ENCODE measurements at places on chromosomes 13 and 19.

DNA sequence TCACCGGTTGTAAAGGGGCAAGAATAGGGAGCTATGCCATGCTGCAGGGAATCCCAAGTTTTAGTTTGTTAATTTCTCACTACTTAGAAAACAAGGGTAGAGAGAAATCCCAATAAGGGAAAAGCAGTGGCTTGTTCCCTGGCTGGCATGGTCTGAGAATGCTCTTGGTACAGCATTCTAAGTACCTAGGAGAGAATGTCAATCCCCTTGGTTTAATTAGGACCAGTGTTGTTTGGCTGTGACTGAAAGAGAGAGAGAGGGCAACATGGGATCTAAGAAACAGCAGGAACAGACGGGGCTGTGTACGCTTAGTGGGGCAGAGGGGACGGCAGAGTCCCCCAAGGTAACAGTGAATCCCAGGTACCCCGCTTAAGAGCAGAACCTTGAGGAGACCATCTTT, 228.8 kb downstream of the PCDH9 start:
- no peak for DNase-seq

- DNase-seq, result no peak
Observed at GRCh38 chr19:48271531-48272151, 1.8 kb downstream of the ZNF114 start.

GRCh38 chr13:95494082-95494681, 58.3 kb upstream of the CLDN10 start:
- no peak for DNase-seq

- DNase-seq, result no peak
Observed at GRCh38 chr19:2235381-2236063, 607 bp downstream of the PLEKHJ1 start.

DNA sequence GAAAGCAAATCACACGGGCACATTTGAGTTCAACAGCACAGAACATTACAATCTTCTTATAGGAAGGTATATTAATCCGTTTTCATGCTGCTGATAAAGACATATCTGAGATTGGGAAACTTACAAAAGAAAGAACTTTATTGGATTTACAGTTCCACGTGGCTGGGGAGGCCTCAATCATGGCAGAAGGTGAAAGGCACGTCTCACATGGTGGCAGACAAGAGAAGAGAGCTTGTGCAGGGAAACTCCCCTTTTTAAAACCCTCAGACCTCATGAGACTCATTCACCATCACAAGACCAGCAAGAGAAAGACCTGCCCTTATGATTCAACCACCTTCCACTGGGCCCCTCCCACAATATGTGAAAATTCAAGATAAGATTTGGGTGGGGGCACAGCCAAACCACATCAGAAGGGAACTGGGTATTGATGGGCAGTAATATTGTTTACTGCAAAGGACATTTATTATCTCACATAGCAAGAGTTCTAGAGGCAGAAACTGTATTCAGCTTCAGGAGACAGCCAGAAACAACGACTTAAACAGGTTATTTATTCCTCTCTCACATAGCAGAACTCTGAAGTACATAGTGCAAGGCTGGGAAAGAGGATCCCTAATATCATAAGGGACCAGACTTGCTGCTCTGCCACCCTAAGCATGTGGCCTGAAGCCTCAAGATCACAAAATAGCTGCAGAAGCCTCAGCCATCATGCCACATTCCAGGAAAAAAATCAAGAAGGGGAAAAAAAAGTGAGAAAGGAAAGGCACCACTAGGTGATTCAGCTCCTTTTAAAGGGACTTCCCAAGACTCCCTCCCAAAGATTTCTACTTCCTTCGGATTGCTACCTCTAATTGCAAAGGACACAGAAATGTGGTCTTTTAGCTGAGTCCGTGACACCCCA, 23.1 kb downstream of the FXYD5 start:
- DNase-seq, result no peak

Data from stimulated activated CD8-positive, alpha-beta memory T cell treated with anti-CD3 and anti-CD28 coated beads, Interleukin-7, amount 100 ng/mL, for 1 hour (primary cell).